ENCODE measurements at places on chromosomes 5 and 9.

DNA sequence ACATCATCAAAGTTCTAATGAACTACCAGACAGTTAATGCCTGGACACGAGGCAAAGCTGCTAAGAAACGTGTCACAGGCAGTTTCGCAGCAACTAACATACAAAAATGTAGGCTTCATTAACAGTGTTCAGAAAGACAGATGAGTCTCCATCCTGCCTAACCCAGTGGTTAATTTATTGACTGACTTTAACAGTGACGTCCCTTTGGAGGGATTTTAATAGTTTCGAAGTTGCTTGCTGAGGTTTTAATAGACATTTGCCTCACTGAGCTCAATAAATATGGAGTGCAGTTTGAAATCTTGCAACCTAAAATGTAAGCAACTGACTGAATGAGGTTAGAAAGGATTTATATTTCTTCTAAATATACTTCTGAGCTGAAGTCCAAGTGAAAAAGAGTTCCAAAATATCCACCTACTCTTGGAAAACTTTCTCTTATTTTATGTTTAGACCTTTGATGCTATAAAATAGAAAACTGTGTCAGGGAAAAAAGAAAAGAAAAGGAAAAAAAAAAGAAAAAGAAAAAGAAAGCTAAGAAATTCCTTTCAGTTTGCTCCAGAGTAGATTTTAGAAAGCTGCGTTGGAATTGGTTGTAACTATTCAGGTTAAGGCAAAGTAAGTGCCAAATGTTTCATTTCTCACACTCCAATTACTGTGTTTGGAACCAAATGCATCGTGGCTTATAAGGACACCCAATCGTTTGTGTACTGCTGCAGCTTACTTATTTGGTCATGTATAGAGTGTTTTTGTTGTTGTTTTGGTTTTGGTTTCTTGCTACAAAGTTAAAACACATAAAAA is 2016.6 kb downstream of the MAT2B start:
- no peaks in the 10 kb centered on the region for H3K36me3 ChIP-seq
- no peaks in the 10 kb centered on the region for H3K27me3 ChIP-seq
- no peak overlapping the region for H3K27ac ChIP-seq
- DNase-seq = no peak

GRCh38 chr5:172496671-172497371 is 42.5 kb upstream of the SH3PXD2B start:
- H3K36me3 ChIP-seq = no peaks in the 10 kb centered on the region
- peak; percentile 2 for DNase-seq
- H3K4me3 ChIP-seq = no peak overlapping the region
- H3K27ac ChIP-seq = no peak overlapping the region

DNA sequence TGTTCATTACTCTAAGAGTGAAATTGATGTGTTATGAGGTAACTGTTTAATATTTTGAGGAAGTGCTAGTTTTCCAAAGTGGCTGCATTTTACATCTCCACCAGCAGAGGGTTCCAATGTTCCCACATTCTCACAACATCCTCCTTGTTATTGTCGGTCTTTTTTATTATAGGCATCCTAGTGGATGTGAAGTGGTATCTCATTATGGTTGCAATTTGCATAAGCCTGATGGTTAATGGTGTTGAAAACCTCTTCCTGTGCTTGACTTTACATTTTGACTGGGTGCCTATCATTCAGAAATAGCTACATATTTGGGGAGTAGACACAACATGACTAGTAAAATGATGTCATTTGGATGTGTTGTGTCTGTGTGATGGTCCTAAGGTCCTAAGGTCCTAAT is 143.6 kb downstream of the MRPS30 start:
- no peaks in the 10 kb centered on the region for H3K36me3 ChIP-seq
- H3K27ac ChIP-seq = no peak overlapping the region
- H3K4me1 ChIP-seq = no peaks in the 10 kb centered on the region
- DNase-seq = no peak
- no peak overlapping the region for H3K4me3 ChIP-seq

DNA sequence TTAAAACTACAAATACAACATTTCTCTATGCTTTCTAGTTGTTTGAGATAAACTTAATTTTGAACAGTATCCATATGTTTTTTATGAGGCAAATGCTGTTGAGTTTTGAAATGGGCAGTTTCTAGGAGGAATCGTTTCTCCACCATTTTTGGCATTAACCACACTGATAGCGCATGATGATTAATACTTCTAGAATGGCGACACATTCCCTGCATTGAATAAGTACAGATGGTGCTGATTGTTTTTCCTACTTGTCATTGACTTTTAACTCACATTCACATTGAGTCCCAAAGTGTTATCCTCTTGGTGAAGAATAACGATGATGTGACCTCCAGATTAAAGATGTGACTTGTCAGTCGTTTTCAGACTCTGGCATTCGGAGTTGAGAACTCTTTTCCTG is 6.5 kb upstream of the CCDC192 start:
- H3K4me3 ChIP-seq = no peak overlapping the region
- H3K27ac ChIP-seq = no peak overlapping the region
- peaks cover 7% of the 10 kb centered on the region for H3K27me3 ChIP-seq
- no peak for DNase-seq
- no peaks in the 10 kb centered on the region for H3K36me3 ChIP-seq

- peaks cover 57% of the 10 kb centered on the region for H3K27me3 ChIP-seq
- peaks cover 8% of the 10 kb centered on the region for H3K36me3 ChIP-seq
- peak overlapping the region; percentile 31 for H3K4me3 ChIP-seq
- DNase-seq = peak; percentile 34
- H3K4me1 ChIP-seq = peaks cover 11% of the 10 kb centered on the region
Observed at GRCh38 chr5:2752059-2752820, 763 bp upstream of the IRX2 start.

GRCh38 chr5:139340051-139340450 is 1.6 kb upstream of the PAIP2 start:
- H3K27ac ChIP-seq = no peak overlapping the region
- no peaks in the 10 kb centered on the region for H3K27me3 ChIP-seq
- no peak overlapping the region for H3K4me3 ChIP-seq
- peaks cover 8% of the 10 kb centered on the region for H3K36me3 ChIP-seq
- H3K4me1 ChIP-seq = peaks cover 29% of the 10 kb centered on the region
